MCF 10A (cell line): ENCODE measurements at places on chromosomes 4 and X. TPM values are rescaled to one million over a fixed set of nuclear protein-coding genes. Genes with fewer than 3 reads are reported as not detected.

Gene ANK2
- 37.4 and 41.2 TPM in 2 replicates for total RNA-seq

Gene GAGE2A
- total RNA-seq, result not detected in 2 replicates

Gene MAGEA12
- total RNA-seq, result not detected in 2 replicates

Gene EREG
- 28.3 and 34.0 TPM in 2 replicates for total RNA-seq

Gene TRMT2B
- total RNA-seq, result 10.7 and 10.9 TPM in 2 replicates

Gene FMR1NB
- total RNA-seq, result not detected in 2 replicates

Gene MAOB
- 0.27 TPM in 1 of 2 replicates, not detected in the other for total RNA-seq

Gene RAI2
- not detected in 2 replicates for total RNA-seq

Gene TAF7L
- 0.21 TPM in 1 of 2 replicates, not detected in the other for total RNA-seq

Gene CAPN6
- total RNA-seq, result 0.37 TPM in 1 of 2 replicates, not detected in the other

Gene MXRA5
- total RNA-seq, result not detected in 2 replicates

Gene ARHGAP6
- total RNA-seq, result not detected in 2 replicates

Gene PPEF1
- total RNA-seq, result 0.32 and 1.0 TPM in 2 replicates

Gene TMSB15C
- total RNA-seq, result 0.79 and 1.3 TPM in 2 replicates

Gene SEC24B
- total RNA-seq, result 33.9 and 35.0 TPM in 2 replicates

Gene CDK16
- total RNA-seq, result 138 and 189 TPM in 2 replicates
